Kasumi-1 (cell line): ENCODE measurements at places on chromosomes 6 and 20.
A peak's percentile ranks its signal among the peaks of the same experiment; 100 is the strongest.

- DNase-seq: no peak
Measured at GRCh38 chr6:35195120-35195780, 18.5 kb upstream of the SCUBE3 start.

DNA sequence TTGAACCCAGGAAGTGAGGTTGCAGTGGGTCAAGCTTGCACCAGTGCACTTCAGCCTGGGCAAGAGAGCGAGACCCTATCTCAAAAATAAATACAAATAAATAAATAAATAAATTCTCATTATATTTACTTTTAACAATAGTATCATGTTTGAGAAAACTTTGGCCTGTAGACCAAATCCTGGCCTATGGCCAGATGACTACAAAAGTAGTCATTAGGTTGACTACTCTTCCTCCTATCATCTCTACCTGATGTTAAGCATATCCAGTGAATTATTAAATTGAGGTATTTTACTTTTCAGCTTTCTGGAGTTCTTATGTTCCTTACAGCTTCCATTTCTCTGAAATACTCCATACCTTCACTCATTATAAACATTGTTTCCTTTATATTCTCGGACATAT, 280.6 kb downstream of the LAMA2 start:
- DNase-seq: no peak

- DNase-seq: no peak
Measured at GRCh38 chr6:24901698-24902328, 33.9 kb downstream of the RIPOR2 start.

DNA sequence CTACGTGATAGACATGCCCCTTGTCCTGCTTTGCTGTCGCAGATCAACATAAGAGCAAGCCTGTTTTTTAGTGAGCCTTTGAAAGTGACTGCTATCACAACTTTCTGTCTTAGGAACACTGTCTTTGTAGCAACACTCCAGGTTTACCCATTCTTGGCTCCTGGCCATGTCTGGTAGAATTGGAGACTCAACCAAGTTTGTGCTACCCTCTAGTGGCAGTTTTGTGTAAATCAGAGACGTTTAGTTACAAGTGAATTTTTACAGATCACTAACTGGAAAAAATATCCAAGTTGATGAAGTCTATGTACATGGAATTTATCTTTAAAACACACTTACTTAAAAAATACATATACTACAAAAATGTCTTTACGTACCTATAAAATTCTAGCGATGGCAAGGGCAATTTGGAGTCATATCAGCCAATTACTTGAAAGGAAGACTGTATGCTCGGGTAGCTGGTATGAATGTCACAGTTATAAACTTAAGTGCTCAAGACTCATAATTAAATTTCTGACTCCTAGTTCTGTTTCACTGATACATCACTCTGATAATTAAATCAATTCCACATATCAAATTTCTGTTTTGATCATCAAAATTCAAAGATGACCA, 101.4 kb downstream of the ADGB start:
- DNase-seq: peak; percentile 83

DNA sequence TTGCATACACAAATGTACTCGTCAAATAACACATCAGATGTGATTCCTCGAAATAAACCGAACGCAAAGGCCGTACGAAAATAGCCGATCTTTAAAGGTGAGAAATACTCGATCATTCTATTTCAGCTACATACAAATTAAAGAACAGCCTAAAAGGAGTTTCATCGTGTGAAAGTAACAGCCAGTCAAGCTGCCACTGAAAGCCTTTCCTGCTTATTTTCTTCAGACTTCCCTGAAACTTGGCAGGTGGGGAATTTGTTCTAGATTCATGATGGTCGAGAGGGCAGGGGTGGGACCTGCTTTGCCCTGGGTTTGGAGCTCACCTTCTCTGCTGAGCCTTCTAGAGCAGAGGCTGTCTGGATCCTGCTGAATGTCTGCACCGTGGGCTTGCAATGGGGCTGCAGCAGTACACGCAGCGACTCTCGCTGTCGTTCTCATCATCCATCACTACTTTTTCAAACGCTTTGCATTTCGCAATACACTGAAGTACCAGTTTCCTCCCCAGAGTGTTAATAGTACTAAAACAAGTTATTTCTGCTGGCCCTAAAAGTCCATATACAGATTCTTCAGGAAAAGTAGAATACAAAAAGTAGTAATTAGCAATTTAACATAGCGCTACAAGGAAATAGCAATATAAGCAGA, 16.2 kb downstream of the FOXC1 start:
- DNase-seq: no peak

DNA sequence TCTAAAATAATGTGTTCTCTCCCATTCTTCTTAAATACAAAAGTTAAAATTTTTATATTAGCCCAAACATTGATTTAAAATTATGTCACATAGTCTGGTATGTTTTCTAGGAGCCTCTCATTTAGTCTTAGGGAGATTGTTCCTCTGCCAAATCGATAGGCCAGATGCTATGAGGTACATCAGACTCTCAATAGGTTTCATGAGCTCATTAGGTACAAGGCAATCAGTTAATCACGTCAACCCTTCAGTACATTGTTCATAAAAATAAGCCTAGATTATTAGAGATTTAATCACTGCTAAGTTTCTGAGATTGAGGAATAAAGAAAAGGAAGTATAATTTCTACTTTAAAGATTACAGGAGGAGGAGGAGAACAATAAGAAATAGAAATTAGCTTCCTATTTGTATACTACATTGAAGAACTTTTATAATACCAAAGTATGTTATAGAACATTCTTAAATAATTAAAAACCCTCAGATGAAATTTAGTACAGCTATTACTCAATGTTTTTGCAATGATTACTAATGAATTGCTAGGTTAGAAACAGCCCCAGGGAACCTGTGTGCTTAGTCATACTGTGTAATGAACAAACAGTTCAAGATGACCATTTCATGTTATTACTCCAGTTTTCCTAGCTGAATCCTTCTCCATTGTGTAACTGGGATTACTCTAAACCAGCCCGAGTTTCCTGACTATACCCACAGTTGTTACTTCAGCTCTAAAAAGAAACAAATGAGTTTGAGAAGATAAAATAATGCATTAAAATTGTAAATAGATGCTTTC, 117.0 kb downstream of the BMP5 start:
- DNase-seq: no peak

- no peak for DNase-seq
Measured at GRCh38 chr6:85298553-85298952, 151.3 kb upstream of the NT5E start.

DNA sequence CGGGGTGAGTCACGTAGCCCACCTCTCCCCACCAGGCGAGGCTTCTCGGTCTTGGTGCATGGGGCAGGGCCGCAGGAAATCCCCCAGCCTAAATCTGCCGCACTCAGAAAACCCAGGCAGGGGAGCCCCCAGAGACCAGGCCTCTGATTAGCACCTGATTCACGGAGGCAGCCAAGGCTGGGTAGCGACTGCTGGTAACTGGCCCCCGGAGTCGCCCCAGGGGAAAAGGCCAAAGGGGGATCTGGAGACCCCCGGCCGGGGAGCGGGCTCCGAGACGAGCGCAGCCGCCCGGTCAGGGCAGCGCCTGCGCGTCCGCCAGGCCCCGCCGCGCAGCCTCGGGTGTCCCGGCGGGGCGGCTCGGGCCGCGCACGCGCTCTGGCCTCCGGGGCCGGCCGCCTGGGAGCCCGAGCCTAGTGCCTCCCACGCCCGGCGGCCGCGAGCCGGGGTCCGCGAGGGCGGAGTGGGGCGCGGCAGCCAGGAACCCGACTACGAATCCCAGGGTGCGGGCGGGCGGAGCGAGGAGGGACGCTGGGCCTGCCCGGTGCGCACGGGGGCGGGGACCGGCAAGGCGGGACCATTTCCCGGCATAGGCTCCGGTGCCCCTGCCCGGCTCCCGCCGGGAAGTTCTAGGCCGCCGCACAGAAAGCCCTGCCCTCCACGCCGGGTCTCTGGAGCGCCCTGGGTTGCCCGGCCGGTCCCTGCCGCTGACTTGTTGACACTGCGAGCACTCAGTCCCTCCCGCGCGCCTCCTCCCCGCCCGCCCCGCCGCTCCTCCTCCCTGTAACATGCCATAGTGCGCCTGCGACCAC, at the start of gene DUSP22:
Gene DUSP22, plus strand, starts transcription at position 791 of the 809 bp plus-strand sequence. CDS start 53 bp downstream, outside the sequence.
- DNase-seq: no peak

GRCh38 chr6:107879941-107880340, 55.8 kb upstream of the SCML4 start:
- no peak for DNase-seq

- DNase-seq: no peak
Measured at GRCh38 chr6:32484614-32484998, 44.9 kb downstream of the HLA-DRA start.

DNA sequence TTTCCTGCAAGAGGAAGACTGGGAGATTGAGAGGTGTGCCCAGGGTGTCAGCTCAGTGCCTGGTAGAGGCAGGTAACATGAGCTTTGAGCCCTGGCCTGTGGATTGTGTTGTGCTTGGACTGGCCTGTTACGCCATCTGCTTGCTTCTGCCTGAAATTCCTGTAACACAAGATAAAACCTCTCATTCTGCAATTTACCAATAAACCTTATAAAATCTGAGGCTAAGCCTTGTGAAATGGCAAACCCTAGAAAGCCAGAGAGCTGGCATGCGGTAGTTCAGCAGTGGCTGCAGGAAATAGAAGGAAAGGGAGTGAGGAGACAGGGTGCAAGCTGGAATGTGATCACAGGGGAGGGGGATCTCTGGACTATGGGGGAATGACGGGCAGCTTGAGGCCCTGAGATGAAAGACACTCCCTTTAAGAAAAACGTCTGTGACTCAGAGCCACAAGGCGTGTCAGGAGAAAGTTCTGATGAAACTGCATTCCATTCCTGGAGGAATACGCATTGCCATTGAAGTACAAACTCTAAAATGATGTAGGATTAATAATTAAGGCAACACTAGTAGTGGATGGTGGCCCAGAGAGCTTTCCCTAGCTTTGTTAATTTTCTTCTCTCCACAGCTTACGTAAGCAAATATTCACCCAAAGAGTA, 26.3 kb upstream of the TFAP2A start:
- no peak for DNase-seq

DNA sequence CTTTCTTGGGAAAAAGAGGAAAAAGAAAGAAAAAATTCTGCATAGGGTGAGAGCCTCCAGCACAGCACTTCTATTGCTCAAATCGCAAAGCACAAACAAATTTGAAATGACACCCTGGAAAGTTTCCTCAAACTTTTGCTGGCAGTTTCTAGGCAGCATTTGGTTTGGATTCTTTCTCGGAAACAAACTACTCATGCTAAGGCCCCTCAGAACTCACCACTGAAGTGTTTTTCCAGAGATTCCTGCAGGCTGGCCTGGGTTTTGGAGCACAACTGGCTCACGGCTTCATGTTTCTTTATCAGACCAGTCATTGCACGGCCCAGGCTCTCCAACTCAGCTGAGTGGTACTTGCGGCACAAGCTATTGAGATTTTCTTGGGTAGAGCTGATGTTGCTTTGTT, 237.8 kb downstream of the SYNE1 start:
- no peak for DNase-seq

DNA sequence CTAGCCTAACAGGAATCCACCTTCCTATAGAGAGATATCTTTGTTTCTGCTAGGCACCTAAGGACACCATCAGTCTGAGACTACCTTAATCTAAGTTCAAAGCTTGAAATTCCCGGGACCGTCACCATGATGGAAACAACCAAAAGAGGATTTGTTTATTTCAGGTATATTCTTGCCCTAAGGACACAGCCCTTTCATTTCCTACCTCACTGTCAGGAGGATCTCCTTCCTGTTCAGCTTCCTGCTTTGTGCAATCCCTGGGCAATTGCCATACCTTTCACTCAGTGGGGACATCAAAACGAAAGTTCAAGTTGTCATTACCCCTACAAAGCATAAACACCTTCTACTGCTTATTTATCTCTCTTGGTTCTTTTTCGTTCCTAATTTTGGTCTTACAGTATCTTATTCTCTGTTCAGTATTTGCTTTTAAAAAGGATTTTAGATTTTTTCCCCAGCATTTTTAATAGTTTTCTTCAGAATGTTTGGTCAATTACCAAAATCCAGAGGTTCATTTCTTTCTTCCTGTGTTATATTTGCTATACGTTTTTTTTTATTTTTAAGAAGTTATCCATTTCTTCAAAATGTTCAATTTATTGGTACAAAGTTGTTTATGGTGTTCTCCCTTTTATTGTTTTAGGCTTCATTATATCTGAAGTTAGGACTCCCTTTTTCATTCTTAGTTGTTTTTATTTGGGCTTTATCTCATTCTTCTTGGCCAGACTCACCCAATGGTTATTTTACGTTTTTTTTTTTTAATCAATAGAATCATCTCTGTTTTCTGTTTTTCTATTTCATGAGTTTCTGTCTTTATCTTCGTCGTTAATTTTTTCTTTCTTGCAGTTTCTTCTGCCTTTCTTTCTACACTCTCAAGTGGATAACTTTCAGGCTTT, 13.0 kb upstream of the TBPL1 start:
- DNase-seq: no peak

DNA sequence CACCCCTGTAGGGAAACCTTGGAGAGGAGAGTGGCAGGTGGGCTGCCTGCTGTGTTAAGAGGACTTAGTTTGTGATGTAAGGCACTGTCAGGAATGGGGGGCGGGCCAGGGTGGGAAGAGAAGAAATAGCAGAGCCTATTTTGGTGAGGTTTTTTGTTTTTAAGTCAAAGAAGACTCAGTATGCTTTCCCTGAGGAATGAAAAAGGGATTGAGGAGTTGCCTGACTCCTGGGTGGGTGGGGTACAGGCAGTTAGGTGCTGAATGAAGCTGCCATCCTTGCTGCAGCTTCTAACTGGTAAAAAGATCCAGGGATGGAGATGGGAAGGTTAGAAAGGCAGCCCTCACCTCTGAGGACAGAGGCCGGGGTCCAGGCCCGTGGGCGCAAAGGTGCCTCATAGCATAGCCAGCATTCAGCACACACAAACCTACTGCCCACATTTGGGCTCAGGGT, 37.9 kb downstream of the PLCG1 start:
- no peak for DNase-seq

- no peak for DNase-seq
Measured at GRCh38 chr20:57208198-57208597, 58.2 kb downstream of the BMP7 start.

GRCh38 chr6:20474874-20475542, 59.2 kb upstream of the CDKAL1 start:
- DNase-seq: no peak

DNA sequence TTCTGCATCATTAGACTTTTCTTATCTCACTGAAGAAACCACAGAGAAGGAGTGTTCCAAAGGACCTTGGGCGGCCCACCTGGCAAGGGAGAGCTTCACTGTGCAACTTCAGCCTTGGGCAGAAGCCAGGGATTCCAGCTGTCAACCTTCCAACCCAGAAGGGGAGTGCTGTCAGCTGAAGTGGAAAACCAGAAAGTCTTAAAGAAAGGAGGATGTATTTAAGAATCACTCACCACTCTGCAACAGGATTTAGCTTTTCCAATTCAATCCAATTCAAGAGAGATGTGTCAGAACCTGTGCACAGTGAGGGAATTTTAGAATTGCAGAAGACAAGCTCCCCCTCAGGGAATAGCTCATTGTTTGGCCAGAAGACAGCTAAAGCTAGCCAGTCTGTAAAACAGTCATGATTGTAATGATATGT, 553.7 kb downstream of the CD83 start:
- no peak for DNase-seq

DNA sequence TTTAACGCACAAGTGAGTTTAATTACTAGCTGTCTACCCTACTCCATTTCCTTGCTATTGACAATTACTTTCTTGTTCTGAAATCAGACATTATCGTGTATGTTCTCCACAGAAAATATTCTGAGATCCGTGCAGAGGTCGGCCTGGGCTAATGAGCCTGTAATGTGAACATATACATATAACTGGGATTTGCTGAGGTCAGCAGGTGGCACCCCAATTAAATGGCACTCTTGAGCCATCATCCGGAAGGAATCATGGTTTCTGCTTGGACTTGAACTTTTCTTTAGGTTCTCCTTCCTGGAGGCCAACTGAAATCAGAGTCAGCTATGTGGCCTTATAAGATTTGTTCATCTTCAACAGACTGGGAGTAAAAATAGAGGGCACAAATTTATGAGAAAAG, 3.6 kb downstream of the HLA-DQB1 start:
- no peak for DNase-seq

- DNase-seq: peak; percentile 96
Measured at GRCh38 chr20:20261159-20261558, 106.7 kb upstream of the INSM1 start.
